ENCODE measurements at places on chromosomes 16 and 17.

DNA sequence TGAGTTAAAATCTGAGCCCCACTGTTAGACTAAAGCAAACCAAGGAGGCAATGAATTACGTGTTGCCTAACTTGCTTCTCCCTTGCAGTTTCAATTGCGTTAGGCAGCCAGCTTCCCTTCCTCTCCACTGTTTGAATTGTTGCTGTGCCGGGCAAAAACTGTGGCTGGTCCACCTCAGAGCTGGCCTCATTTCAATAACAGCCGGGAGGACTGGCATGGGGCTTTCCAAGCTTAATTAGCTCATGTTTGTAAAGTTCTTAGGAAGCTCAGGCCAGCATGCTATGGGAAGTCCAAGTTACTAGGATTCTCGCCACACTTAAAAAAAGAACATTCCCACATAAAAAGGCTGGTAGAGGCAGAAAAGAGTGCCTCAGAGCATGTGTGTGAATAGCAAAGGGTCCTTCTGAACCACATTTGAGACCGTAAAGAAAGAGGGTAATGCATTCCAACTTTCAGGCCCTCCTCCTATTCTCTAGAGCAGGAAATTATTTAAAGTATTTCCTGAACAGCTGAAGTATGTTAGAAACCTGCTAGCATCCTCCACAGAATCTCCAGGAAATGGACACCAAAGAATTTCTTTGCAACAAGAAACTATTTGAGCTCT, 79.0 kb upstream of the SMURF2 start:
- DNase-seq: peak; percentile 24

DNA sequence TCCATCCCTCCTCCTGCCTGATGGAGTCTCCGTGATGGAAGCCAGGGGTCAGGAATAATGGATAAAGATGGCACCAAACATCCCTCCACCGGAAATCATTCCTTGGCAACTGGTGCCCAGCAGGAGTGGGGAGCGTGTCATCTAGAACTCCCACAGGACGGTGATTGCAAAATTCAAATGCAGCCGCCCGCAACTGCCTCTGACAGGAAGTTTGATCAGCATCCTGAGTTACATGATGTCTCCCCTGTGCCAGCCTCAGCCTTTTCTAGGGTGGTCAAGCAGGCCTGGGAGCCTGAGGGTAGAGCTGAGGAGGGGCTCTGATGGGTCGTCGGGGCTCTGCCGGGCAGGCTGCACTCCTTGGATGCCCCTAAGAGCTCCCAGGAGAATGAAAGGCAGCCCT, 52.8 kb downstream of the GSG1L start:
- no peak for DNase-seq

GRCh38 chr17:73157521-73157890, 7.3 kb upstream of the SSTR2 start:
- DNase-seq: no peak

- peak; percentile 16 for DNase-seq
Measured at GRCh38 chr17:8056232-8056975, 17.5 kb downstream of the ALOX15B start.

DNA sequence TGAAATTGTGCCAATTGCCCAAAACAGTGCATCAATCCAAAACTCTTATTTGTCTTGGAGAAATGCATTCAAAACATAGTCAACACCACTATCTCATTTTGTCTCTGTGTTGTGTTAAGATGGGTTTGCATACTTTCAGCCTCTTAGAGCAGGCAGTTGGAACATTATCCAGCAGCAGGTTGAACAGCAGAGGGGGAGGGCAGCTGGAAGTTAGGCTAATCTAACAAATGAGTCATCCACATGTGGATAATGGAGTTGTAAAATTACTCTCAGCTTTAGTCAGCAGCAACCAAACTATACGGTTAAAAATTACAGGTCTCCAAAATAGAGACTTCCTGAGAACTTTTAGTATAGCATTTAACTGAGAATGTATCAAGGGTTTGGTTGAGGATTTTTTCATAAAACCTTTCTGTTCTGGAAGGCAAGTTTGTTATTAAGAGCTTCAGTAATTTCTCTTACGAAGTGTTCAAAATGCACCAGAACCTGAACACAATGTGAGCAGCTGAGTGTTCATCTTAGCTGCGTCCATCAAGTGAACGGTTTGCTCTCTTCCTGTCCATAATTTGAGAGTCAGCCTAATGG, 46.3 kb downstream of the PRKCA start:
- peak; percentile 62 for DNase-seq

DNA sequence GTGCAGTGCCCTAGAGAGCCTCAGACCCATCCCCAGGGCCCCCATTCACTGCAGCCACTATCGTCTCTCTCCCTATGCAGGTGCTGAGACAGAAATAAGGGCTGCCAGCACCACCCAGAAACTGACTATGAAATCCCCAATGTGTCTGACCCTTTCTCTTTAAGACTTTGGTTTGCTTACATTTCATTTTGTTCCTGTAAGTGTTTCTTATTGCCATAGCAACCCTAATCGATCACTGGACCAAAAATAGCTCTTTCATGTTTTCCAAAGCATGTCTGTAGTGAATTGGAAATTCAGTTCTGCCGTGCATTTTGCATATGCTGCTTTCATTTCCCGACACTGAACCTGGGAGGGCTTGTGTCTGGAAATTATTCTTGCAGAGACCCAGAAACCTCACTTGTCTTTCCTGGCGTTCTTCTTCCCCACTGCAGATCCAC, 148.7 kb upstream of the NOL11 start:
- no peak for DNase-seq

DNA sequence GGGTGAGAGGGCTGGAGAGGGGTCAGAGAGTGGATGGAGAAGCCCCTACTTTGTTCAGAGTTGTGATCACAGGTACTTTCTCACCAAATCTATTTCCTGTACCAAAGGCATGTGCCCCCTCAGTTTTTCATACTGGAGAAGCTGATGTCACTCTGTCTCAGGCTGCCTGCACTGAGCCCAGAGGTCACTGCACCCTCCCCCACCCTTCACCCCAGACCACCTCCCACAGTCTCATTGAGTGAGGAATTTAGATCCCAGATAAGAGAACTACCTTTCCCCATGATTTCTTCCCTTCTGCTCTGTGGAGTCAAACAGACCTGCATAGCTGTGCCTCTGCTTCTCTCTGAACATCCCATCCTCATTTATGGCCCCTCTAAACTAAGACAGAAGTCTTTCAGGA, 140.0 kb upstream of the IRX6 start:
- DNase-seq: no peak

- no peak for DNase-seq
Measured at GRCh38 chr17:3639981-3640596, 3.5 kb downstream of the CTNS start.

GRCh38 chr16:56856876-56857447, 8.0 kb upstream of the SLC12A3 start:
- no peak for DNase-seq

DNA sequence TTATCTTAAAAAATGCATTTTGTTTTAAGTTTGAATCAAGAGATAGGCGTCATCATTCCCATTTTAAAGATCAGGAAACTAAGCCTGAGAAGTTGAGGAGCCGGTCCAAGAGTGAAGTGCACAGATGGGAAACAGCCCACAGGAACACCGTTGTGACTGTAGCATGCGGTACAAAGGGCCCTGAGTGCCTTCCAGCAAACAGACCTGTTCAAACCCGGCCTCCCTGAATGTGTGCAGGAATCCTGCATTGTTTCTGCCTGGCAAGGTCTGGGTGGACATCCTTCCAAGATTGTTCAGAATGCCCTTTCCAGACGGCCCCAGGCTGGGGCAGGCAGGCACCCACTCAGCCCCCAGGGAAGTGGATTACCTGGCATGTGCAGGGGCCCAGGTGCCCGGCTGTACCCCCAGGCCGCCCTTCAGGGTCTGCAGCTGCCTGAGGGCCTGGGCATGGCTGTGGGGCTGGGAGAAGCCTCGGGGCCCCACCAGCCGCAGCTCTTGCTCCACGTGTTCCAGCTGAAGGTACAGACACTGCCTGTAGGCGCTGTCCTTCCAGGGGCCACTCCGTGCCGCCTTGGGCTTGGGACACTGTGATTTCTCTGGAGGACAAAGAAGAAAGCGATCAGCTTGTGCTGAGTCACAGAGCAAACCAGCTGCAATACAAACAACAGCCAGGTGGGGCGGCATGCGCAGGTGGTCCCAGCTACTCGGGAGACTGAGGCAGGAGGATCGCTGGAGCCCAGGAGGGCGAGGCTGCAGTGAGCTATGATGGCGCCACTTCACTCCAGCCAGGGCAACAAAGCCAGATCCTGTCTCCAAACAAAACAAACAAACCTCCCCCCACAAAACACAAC, 45.0 kb upstream of the GCSH start:
- DNase-seq: no peak

DNA sequence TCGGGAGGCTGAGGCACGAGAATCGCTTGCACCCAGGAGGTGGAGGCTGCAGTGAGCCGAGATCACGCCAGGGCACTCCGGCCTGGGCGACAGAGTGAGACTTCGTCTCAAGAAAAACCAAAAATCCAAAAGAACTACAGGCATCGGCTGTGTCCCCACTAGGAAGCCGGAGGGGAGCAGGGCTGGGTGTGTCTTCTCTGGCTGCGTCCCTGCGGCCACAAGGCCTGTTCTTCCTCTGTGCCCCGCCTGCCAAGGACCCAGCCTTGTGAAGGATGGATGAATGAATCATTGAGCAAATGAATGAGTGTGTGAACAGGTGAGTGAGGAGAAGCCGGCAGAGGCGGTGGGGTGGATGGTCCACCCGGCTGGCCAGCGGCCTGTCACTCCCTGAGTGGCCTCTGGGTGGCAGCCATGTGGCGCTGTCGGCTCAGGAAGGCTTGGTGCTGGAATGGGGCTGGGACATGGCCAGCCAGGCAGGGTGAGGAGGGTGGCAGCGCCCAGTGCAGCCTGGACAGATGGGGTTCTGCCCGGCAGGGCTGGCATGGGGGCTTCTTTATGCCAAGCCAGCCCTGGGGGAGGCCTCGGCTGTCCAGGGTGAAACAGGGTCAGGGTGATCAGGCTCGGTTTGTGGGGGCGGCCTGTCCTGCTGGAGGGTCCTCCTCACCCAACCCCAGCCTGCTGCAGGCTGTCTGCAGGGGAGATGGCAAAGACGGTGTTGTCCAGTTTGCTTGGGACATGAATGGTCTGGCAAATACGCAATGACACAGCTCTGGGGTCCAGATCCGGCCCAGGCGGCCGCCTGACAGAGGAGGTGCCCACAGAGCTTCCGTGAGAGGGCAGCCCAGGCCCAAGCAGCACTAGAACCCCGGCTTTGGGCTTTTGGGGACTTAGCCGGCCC, 21.7 kb downstream of the SLC25A10 start:
- DNase-seq: no peak

DNA sequence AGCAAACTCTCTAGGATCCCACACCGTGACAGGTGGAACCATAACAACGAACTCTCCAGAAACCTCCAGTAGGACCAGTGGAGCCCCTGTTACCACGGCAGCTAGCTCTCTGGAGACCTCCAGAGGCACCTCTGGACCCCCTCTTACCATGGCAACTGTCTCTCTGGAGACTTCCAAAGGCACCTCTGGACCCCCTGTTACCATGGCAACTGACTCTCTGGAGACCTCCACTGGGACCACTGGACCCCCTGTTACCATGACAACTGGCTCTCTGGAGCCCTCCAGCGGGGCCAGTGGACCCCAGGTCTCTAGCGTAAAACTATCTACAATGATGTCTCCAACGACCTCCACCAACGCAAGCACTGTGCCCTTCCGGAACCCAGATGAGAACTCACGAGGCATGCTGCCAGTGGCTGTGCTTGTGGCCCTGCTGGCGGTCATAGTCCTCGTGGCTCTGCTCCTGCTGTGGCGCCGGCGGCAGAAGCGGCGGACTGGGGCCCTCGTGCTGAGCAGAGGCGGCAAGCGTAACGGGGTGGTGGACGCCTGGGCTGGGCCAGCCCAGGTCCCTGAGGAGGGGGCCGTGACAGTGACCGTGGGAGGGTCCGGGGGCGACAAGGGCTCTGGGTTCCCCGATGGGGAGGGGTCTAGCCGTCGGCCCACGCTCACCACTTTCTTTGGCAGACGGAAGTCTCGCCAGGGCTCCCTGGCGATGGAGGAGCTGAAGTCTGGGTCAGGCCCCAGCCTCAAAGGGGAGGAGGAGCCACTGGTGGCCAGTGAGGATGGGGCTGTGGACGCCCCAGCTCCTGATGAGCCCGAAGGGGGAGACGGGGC, 1.3 kb downstream of the SPN start:
- DNase-seq: no peak

GRCh38 chr16:86683441-86684194, 105.3 kb downstream of the FOXL1 start:
- DNase-seq: no peak

DNA sequence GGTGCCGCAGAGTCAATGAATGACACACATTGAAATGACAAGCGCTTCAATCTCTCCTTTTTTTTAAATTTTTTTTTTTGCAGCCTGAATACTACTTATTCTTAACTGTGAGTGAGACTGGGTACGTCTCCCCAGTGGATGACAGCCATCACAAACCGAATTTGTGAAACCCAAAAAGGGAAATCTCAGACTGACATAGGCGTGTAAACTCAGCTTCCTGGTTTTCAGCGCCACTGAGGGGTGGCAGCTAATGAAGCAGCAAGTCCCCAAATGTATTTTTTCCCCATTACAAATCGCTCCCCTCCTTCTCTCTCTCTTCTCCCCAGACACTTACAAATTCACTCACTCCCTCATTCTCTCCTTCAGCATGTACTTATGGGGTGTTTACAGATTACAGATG, 196.0 kb downstream of the MAF start:
- DNase-seq: no peak

DNA sequence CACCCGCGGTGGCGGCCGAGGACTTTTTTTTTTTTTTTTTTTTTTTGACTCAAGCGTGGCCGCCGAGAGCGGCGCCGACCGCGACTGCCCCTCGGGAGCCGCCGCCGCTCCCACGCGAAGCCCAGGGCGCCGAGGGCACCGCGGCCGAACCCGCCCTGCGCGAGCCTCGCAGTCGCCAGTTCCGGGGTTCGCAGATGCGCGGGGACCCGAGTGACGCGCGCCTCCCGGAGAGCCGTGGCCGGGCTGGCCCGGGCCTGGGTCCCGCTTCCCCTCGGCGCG, 1.1 kb downstream of the METRNL start:
- no peak for DNase-seq
